ENCODE measurements at places on chromosomes 12 and 14. TPM values are rescaled to one million over a fixed set of nuclear protein-coding genes. Genes with fewer than 3 reads are reported as not detected.

KLHL33 gene
- not detected for total RNA-seq

ARHGEF40 gene
- 72.7 TPM for total RNA-seq

PGAM5 gene
- total RNA-seq, result 61.5 TPM

CAPS2 gene
- 7.3 TPM for total RNA-seq

AKAP3 gene
- total RNA-seq, result 3.5 TPM

GYS2 gene
- not detected for total RNA-seq

FOXA1 gene
- total RNA-seq, result not detected

PTPRO gene
- total RNA-seq, result 3.1 TPM

ACOT4 gene
- 0.98 TPM for total RNA-seq

GLIPR1L1 gene
- not detected for total RNA-seq

KRR1 gene
- 59.4 TPM for total RNA-seq

SRSF5 gene
- total RNA-seq, result 377 TPM

CATSPERB gene
- total RNA-seq, result not detected

ACSM4 gene
- not detected for total RNA-seq

DBX2 gene
- not detected for total RNA-seq

AKAP6 gene
- 9.7 TPM for total RNA-seq

All from neural crest cell (in vitro differentiated cells).